Stimulated activated CD8-positive, alpha-beta memory T cell treated with anti-CD3 and anti-CD28 coated beads, Interleukin-4, amount 100 ng/mL, for 1 hour (primary cell): ENCODE measurements at places on chromosomes 7 and 10.

DNA sequence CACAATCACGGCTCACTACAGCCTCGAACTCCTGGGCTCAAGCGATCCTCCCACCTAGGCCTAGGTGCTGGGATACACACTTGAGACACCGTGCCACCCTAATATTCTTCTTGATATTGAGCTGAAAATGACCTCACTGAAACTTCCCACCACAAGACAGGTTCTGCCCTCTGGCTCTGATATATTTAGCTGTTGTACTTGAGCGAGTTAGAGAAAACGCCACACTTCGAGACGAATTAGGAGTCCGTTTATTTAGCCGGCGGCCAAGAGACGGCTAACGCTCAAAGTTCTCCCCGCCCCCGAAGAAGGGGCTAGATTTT is 17.9 kb downstream of the ZC3HAV1 start:
- DNase-seq: no peak

DNA sequence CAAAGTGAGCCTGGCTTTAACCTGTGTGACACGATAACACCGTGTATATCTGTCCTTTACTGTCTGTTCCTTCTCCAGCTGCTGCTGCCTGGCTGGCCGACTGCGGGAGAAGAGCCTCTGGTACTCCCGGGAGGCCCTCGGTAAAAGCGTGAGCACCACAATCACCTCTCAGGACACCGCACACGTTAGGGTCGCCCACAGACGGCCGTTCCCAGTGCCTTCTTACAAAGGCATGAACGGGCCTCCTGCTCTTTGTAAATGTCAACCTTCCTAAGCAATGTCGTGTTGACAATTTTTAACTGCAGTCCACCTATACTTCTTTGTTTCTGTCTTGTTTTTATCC is 177.6 kb downstream of the DIP2C start:
- DNase-seq: no peak

GRCh38 chr7:85471740-85472139 is 284.9 kb upstream of the SEMA3D start:
- DNase-seq: no peak

- DNase-seq: no peak
Observed at GRCh38 chr7:106050746-106051117, 61.4 kb downstream of the SYPL1 start.

DNA sequence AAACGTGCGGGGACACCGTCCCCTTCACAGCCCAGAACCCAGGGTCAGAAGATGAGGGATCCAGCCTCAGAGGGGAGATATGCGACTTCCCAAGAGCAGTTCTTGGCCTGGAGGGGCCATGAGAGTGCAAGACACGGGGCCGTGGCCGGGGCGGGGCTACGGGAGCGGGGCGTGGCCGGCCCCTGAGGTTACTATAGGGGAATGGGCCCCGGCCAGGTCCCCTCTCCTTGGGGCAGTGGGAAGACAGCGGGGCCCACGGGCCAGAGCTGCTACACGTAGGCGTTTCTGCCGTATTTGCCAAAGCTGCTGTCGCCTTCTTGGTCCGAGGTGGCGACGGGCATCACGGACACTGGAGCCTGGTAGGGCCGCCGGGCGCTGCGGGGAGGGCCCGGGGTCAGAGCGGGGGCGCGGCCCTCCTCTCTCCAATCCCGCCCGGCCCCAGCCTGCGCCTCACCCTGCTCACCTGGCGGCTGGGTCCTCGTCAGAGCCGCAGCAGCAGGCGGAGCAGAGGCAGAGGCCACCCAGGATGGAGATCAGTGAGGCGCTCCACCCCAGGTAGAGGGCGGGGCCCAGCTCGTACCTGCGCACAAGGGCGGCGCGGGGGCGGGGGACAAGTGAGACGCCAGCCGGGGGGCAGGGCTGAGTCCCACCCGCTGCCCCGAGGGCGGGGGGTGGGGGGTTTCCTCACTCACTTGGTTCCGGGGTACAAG is 5.3 kb downstream of the CLDN15 start:
- no peak for DNase-seq

- DNase-seq: no peak
Observed at GRCh38 chr10:22620140-22620857, 94.1 kb downstream of the PIP4K2A start.

DNA sequence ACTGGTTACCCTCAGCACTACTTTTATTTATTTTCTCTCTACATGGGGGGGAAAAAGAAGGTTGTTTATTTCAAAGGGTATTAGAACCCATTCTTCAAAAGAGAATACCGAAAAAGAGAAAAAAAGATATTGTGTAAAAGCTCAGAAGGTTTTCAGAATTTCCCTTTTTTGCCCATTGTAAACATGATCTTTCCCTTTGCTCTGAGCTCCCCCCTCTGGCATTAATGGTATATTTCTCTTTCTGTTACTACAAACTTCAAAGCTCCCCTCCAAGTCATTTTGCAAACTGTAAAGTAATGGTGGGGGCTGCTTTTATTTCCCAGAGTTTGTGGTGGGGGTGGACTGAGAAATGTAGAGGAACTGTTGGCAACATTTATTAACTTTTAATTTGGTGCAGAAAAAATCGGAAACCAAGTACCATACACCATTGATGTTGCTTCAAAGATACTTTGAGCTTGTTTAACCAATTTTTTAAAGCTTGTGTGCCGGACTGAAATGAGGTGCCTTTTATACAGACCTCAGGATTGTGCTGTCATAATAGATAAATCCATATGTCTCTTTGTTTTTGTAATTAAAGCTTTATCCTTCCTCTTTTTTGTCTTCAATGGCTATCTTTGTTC is 181.5 kb downstream of the EXOC4 start:
- DNase-seq: no peak

- DNase-seq: no peak
Observed at GRCh38 chr7:70410134-70410750, 721.7 kb upstream of the GALNT17 start.

GRCh38 chr10:70324951-70325781 is 41.4 kb upstream of the NPFFR1 start:
- DNase-seq: no peak

GRCh38 chr7:151384352-151384697 is 25.5 kb downstream of the WDR86 start:
- DNase-seq: no peak

DNA sequence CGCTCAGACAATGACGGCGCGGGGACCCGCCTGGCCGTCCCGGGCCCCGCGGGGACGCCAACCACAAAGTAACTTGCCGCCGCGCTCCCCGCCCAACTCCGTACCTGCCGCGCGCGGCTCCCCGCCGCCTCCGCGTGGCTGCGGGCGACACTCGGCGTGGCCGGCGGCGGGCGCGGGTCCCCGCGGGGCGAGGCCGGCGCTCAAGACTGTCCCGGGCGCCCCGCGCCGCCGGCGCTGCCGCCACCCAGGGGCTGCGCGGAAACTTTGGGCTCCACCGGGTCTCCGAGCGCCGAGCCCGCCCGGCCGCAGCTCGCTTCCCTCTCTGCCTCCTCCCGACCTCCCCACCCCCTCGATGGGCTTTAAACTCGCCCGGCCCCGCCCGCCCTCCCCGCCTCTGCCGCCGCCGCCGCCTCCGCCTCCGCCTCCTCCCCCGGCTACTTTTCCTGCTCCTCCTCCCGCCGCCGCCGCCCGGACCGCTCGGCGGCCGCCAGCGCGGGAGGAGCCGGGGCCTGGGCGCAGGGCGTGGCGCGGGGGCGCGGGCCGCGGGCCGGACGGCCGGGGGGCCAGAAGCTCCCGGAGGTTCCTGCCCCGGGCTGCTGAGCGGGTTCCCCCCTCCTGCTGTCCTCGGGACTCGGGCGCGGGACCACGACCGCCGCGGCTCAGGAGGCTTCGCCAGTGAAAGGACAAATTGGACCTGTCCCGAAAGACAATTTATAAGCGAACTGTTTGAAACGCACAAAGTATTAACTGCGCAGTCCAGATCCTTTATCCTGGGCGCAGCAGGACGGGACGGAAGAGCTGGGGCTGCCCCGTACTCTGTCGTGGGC is 10.6 kb upstream of the GRB10 start:
- no peak for DNase-seq

- no peak for DNase-seq
Observed at GRCh38 chr10:43885252-43885651, 236.6 kb upstream of the ZNF32 start.

DNA sequence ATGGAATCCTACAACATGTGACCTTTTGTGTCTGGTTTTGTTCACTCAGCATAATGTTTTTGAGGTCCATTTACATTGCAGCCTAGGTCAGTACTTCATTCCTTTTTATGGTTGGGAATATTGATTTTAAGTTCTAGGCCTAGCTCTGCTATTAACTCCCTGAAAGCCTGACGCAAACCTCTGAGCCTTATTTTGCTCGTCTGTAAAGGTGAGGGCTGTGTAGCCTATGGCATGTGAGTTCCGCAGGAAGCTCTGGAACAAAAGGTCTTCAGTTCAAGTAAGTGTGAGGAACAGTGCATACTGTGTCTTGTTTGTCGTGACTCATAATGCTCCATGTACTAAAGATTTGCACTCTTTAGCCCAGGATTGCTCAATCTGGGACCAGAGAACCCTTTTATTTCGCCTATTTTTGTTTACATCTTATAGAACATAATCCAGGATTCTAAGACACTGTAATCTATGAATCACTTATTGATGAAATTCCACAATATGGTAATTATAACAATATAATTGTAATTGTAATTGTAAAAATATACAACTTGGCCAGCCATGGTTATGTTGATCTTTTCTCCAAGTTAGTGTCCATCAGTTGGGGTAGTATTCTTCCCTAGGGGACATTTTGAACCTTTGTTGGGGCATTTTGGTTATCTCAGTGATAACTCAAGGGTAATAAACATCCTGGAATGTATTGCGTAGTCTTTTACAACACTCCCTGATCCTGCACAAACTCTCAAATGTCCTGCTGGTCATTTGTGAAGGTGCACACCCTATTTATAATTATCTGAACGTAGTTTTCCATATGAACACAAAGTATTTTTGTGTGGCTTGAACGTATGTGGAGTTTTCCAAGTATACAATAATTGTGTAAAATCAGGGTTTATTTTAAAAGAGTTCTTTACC is 184.7 kb downstream of the VTI1A start:
- DNase-seq: no peak

DNA sequence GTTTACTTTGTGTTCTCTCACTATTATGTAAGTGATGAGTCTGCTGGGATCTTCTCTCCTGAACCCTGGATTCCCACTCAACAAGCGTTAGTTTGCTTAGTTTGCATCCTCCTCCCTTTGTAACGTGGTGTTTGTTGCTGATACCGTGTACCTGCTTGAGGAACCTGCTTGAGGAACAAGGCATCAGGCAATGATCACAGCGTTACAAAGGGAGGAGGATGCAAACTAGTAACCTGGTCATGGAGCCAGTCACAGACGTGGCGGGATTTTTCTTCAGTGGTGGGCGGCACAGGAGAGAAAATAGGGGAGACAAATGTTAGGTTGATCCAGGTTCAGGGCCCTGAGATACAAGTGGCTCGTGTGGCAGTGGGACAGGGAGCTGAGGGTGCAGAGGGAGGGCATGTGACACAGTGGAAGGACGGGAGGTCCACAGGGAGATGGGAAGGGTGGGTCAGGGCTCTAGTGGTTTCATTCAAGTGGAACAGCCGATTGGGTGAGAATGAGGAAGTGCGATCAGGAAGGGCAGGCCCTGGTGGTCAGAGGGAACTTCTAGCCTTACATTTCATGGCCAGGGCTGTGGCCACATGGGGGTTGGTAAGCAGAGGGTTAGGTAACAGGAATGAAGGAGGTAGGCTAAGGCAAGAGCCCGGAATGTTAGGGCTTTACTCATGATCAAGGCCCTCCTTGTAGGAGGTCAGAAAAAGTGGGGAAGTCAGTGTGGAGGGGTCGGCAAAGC is 38.0 kb downstream of the SNX10 start:
- no peak for DNase-seq

DNA sequence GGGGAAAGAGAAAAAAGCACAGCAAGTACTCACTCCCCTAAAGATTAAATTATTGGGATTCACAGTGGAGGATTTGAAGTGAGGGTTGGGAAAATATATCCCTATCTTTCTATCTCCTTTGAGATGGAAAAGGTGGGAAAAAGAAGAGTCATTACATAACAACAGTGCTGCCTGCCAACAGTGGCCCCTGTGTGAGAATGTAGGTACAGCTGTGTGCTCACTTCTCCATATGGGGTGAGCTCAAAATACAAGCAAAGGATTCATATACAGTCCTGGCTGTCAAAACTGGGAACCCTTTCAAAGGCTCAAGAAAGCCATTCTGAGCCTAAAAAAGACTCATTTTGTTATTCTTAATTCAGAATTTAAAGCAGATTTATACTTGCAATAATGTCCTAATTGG is 458.5 kb downstream of the GPAM start:
- no peak for DNase-seq

DNA sequence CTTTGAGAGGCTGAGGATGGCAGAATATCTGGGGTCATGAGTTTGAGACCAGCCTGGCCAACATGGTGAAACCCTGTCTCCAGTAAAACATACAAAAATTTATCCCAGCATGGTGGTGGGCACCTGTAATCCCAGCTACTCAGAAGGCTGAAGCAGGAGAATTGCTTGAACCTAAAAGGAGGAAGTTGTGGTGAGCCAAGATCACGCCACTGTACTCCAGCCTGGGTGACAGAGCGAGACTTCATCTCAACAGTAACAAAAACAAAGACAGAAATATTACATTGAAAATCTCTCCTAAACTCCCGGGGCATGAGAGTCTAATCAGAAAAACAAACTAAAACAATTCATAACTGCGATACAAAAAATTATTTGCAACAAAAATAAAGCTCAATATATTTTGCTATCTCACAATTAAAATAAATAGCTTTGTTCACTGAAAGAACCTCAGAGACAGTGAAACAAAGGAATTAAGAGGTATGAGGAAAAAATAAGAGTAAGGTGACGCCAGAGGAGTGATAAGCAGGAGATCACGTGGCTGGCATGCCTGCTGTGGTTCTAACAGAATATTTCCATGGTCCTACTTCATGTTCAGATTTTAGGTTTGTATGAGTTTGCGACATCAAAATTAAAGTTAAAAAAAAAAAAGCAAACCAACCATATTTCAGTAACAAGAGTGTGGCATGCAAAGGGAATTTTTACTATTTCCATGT is 527.7 kb upstream of the POM121L12 start:
- DNase-seq: no peak

DNA sequence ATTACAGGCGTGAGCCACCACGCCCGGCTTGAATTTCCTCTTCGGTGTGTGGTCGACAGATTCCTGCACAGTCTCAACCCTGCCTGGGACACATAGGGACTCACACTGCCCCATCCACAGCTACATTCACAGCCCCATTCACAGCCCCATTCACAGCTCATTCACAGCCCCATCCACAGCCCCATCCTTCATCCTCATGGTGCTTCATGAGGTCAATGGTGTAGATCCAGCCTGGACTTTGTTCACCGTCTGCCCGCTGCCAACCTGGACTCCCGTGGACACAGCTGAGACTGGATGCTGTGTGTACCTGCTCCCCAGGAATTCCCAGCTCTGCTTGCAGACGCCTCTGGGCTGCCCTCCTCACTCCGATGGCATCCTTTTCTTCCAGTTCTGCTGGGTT is 5.2 kb downstream of the IDI2 start:
- no peak for DNase-seq

DNA sequence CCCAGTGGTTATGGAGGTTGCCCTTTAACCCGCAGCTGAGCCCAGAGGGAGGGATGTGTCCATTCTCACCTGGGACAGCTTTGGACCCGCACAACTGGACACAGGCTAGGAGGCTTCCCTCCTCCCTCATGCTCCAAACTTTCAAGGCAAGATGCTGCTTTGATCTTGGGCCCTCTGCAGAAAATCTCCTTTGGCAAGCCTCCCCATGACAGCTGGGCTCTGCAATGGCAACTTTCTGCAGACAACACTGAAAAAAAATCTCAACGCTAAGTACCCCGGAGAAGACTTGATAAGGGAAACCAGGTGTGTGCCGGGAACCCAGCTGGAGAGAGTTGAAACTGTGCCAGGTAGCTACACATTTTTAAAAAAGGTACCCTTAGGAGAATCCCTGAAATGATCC is 610.1 kb downstream of the LRMDA start:
- DNase-seq: no peak
